Upper lobe of left lung (tissue), 6 donors: ENCODE measurements at places on chromosomes 1 and 21. TPM values are rescaled to one million over a fixed set of nuclear protein-coding genes. Genes with fewer than 3 reads are reported as not detected.

KANK4 gene
- 0.63 TPM for total RNA-seq

DMRTA2 gene
- total RNA-seq = 0.39 TPM

DDX59 gene
- total RNA-seq = 18.4 TPM

SPRR3 gene
- not detected for total RNA-seq
